ENCODE measurements at places on chromosomes 2 and 18. TPM values are rescaled to one million over a fixed set of nuclear protein-coding genes. Genes with fewer than 3 reads are reported as not detected.

GRCh38 chr2:31258351-31258750, 24.4 kb downstream of the EHD3 start:
- DNase-seq: no peak

DNA sequence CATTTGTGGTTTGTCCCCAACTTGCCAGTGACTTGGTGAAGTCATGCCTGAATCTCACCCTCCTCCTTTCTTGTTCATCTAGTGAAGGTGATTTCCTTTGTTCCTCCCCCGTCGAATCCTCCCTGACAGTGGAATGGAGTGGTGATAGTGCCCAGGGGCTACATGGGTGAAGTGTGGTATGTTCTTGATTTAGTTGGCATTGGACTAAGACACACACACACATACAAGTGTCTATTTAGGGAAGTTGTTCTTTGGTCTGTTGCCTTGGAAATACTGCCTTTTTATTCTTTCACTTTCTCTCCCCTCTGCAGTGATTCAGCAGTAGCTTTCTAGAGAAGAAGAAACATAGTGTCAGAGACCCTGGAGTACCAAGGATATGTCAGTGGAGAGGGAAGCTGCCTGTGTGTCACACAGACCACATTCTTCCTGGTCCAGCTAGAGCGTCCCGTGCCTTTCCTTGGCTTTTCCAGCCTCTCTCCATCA, 10.9 kb downstream of the INPP4A start:
- no peak for DNase-seq

- no peak for DNase-seq
Measured at GRCh38 chr2:120845277-120845676, 109.6 kb downstream of the GLI2 start.

DNA sequence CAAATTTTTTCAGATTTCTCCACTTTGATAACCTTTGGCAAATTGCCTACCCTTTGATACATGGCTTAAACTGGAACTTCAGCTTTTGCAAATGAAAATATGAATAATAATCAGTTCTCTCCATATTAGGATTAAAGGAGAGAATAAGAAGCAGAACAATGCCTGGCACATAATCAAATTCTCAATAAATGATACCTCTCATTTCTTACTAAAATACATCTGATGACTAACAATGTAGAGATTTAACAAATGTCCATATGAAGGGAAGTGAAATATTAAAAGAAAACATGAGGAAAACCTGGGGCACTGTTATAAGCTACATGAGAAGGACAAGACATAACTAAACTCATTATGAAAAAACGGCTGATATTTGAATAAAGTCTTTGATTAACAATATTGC, 1103.6 kb downstream of the LRP1B start:
- no peak for DNase-seq

DNA sequence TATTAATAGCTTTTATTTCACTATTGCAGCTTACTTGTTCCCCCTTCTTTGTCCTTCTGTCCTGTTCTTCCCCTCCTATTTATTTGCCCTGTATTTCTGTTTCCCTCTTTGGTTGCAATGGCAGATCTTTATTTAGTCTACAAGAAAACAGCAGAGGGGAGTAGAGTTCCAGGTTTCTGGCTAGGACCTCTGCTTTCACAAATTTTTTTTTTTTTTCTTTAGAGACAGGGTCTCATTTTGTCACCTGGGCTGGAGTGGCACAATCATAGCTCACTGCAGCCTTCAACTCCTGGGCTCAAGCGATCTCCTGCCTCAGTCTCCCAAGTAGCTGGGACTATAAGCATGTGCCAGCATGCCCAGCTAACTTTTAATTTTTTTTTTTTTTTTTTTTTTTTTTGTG, 188.1 kb upstream of the SPRED2 start:
- DNase-seq: no peak

The PER2 gene
- 36.4 TPM for total RNA-seq

Data from omental fat pad (tissue), 4 donors.